Activated T-cell treated with anti-CD3 and anti-CD28 coated beads, Interleukin-2, amount 50 U/mL, for 48 hours (primary cell): ENCODE measurements at places on chromosomes 4 and X.

GRCh38 chr4:102761296-102761701 lies 531 bp upstream of the MANBA start:
- DNase-seq: no peak

DNA sequence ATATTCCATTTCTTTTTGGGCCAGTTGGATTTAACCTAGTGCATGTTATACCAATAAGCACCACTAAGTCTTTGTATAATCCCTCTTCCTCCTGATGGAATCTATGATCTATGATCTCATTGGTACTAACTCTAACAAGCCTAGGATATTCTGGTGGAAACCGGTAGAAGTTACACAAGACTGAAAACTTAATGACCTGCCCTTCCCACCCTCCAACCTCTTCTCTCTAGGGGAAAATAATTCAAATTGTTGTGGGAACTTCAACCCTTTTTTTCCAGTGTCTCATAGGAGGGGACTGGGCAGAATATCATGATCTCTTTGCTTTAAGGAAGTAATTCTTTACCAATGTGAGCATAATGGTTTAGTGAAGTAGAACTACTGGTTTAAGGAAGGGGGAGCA lies 289.5 kb upstream of the BOD1L1 start:
- no peak for DNase-seq

GRCh38 chr4:122328893-122329292 lies 49.9 kb upstream of the ADAD1 start:
- no peak for DNase-seq

DNA sequence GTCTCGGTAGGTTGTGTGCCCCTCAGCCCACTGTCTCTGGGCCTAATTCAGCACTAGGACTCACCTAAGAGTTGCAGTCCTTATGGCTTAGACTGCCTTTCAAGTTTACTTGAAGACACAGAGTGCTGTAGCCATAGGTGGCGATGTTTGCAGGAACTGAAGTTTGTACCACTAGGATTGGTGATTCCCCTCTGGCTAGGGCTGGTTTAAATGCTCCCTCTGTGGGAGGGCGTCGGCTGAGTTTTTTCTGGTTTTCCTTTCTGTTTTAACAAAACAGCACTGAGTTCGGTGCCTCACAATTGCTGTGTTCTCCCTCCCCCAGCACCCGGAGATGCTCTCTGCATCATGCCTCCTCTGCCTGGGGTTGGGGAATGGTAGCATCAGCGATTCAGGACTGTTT lies 480.9 kb downstream of the PCDH11X start:
- no peak for DNase-seq

- DNase-seq: no peak
These were observed 31.5 kb downstream of the WFS1 start for GRCh38 chr4:6301051-6301731.

- DNase-seq: no peak
These were observed 177.7 kb upstream of the PPARGC1A start for GRCh38 chr4:24067367-24068193.

- no peak for DNase-seq
These were observed 138.9 kb upstream of the MID1 start for GRCh38 chrX:10759141-10759799.

DNA sequence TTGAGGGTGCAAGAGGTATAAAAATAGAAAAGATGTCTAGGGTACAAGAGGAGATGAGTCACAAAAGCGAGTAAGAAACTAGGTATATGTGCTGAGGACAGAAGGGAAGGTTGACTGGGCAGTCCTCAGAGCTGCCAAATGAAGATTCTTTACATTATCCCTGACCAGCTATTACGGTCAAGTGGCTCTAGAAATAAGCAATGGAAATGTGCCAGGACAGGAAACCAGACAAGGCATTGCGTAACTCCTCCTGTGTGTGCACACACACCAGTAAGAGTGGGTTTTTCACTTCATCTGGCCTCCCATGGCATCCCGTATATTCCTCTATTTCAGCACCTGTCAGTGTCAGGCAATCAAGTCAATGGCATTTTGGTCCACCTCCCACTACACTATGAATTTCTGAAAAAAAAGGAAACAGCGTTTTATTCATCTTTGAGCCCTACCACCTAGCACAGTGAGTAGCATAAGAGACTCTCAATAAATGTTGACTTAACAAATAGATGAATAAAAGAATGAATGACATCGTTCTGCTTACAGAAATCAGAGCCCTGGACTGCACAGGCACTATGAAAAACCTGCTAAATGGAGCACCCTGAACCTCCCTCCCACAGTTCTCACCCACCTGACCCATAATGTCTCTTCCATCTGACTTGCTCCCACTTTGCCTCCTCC lies 62.6 kb upstream of the KLF3 start:
- no peak for DNase-seq

DNA sequence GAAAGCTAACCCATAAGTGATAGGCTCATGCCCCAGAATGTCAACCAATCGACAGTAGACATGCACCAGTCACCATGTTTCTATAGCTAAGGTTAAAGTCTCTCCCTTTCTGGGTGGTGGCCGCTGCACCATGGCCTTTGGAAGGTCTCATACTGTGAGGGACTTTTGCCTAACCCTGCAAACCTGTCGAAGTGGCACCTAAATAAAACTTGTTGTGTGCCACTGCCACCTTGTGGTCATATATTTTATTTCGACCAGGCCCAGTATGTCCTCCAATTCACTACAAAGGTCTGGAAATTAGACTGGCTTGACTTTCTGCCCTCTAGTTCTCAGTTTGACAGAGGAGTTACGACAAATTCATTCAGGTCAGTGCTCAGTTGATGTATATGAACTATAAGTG lies 163.1 kb downstream of the SMARCA1 start:
- peak; percentile 54 for DNase-seq

DNA sequence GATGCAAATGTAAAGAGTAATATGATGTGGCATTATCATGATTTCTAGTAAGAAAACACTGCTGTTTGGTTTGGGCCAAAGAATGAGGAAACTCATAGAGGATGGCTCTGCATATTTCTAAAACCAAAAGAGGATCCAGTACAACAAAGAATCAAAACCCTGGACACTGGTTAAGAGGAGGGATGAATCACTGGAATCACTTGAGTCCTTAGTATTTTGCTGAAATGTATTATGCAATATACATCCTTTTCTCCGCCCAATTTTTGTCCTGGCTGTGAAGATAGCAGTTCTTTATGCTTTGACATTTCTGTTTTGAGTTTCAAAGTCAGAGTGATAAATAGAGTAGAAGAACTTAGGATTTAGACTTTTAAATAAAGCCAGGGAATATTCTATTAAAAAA lies 345.9 kb downstream of the PACRGL start:
- DNase-seq: no peak
